ENCODE measurements at places on chromosomes 16 and 17. TPM values are rescaled to one million over a fixed set of nuclear protein-coding genes. Genes with fewer than 3 reads are reported as not detected.

The CHST4 gene
- 8.2 TPM for total RNA-seq

The SOST gene
- not detected for total RNA-seq

The KRTAP2-3 gene
- total RNA-seq: not detected

The CIITA gene
- 2.5 TPM for total RNA-seq

DNA sequence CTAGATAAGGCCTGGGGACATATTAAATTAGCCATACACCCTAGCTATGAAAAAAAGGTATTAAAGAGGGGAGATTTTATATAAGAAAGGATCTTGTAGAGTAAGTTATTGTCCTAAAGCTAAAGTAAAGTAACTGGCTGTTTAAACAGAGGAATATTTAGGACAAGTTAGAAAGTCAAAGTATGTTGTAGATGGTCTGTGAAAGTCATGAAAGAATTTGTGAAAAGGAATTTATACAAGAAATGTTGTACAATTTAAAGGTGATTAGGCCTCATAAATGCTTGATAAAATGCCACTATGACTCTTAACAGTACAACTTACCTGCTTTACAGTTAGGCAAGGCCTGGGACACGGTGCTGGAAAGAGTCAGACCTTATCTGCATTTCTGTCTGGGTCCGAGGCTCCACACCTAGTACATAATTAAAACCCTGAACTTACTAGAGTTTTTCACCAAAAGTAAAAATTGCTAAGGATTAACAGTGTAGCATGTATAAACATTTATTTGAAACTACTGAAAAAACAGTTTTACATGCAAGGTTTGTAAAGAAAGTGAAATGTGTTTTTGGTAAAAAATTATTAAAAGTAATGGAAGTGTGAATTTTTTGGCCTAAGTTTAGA lies 445.3 kb upstream of the TOM1L1 start:
- no peak for DNase-seq

DNA sequence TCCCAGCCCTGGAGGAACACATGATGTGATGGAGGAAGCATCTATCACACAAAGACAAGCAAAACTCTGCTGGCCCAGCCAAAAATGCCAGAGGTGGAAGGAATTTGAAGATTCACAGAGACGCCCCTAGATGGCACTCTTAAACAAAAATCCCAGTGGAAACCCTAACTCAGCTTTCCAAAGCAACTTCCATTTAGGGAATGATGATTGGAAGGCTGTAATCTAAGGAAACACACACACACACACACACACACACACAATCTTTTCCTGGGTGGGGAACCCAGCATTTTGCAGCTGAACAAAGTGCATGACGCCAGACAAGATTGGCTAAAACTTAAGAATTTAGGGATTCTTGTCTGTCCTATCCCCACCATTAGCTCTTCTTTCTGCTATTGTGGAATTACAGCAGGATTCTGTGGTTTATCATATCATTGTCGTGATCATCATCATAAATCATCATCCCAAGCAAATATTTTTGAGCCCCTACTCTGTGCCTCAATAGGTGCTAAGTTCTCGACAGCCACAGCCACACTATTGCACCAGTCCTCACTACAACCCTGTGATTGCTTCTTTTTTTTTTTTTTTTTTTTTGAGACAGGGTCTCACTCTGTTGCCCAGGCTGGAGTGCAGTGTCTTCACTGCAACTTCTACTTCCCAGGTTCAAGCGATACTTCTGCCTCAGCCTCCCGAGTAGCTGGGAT lies 1.6 kb upstream of the LDAF1 start:
- DNase-seq: no peak

DNA sequence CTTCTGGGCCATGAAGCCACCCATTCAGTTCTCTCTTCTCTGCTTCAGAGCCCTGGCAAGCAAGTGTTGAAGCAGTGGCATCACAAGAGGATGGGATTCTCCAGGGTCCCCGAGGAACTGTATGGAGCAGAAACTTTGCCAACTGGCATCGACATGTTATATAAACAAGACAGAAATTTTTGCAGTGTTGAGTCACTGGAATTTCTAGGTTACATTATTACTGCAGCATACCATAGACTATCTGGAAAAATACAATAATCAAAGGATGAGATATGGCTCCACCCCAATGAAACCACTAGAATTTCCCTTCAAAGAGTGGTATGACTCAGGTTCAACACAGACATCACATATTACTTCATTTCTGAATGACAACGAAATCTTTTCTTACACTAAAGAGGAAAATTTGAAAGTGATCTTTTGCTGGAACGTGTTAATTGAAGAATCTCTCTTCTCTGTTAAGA lies 343.0 kb upstream of the DYNLRB2 start:
- no peak for DNase-seq

Data from pancreas (tissue), 10 donors.